ENCODE measurements at places on chromosomes 12 and 14.

DNA sequence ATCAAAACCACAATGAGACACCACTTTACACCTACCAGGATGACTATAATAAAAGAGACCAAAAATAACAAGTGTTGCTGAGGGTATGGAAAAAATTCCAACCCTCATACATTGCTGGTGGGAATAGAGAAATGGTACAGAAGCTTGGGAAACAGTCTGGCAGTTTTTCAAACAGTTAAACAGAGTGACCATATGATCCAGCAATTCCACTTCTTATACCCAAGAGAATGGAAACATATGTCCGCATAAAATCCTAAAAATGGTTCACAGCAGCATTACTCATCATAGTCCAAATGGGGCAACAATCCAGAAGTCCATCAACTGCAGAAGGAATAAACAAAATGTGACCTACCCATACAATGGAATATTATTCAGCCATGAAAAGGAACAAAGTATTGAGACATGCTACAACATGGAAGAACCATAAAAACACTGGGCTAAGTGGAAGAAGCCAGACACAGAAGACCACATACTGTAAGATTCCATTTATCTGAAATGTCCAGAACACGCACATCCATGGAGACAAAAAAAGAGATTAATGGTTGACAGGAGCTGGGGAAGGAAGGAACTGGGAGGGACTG, 44.5 kb downstream of the CHGA start:
- no peaks in the 10 kb centered on the region for H3K36me3 ChIP-seq
- no peak overlapping the region for H3K27ac ChIP-seq
- no peaks in the 10 kb centered on the region for H3K27me3 ChIP-seq
- DNase-seq, result no peak
- no peak overlapping the region for H3K4me3 ChIP-seq

- H3K27me3 ChIP-seq, result no peaks in the 10 kb centered on the region
- peaks cover 38% of the 10 kb centered on the region for H3K4me1 ChIP-seq
- H3K27ac ChIP-seq, result peak overlapping the region; percentile 84
Measured at GRCh38 chr14:75258079-75258802, 20.4 kb upstream of the FOS start.

DNA sequence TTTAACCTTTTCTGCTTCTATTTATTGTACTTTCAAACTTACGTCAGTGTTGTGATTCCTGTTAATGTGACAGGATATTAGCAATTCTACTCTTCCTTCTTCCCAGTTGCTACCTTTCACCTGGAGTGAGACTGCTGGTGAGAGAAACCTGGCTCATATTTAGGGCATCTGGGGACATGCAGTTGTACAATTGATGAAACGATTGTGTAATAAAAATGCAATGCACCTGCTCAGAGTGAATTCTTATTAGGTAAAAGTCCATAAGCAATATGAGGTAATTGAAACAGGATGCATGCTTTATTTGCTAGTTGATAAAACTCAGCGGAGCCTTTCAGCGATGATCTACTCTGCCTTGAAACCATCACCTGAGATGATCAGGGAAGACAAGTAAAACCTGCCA, 116.1 kb upstream of the FBXO33 start:
- no peaks in the 10 kb centered on the region for H3K36me3 ChIP-seq
- no peaks in the 10 kb centered on the region for H3K4me1 ChIP-seq
- no peak for DNase-seq
- no peak overlapping the region for H3K4me3 ChIP-seq
- H3K27me3 ChIP-seq, result no peaks in the 10 kb centered on the region
- no peak overlapping the region for H3K27ac ChIP-seq

- peaks cover 53% of the 10 kb centered on the region for H3K4me1 ChIP-seq
- H3K27me3 ChIP-seq, result no peaks in the 10 kb centered on the region
- DNase-seq, result no peak
- no peak overlapping the region for H3K4me3 ChIP-seq
Measured at GRCh38 chr12:132774159-132774558, 12.5 kb upstream of the ANKLE2 start.

DNA sequence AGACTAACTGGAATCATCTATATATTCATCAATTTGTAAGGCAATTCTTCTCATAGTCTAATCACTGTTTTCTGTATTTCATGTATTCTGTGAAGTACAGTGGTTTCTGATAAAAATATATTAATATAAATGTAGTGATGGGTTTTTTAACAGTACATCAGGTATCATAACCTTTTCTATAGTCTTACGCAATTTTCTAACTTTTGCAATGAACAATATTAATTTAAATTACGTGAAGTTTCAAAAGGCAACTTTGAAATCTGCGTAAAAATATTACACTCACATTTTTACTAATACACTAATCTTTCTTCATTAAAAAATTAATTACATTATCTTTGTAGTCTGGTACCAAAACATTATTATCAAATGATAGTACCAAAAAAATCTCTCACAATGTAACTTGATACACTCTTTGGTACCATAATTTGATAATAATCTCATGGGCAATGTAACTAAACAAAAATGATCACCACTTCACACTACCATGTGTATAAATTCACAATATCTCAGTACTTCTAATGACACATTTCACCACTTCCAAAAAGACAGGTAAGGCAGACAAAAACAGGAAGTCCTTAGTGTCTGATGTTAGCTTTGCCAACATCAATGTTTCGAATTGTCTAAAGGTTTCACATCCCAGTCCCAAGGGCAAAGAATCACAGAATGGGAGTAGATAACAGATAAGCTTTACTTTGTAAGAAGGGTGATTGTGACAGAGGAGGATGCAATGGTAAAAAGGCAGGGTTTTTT, 8.7 kb downstream of the DNAI7 start:
- H3K4me3 ChIP-seq, result peak overlapping the region; percentile 42
- H3K4me1 ChIP-seq, result no peaks in the 10 kb centered on the region
- no peaks in the 10 kb centered on the region for H3K36me3 ChIP-seq
- no peaks in the 10 kb centered on the region for H3K27me3 ChIP-seq
- peak overlapping the region; percentile 11 for H3K27ac ChIP-seq
- no peak for DNase-seq

GRCh38 chr12:126248871-126249403, 1183.7 kb downstream of the AACS start:
- no peak overlapping the region for H3K4me3 ChIP-seq
- H3K4me1 ChIP-seq, result no peaks in the 10 kb centered on the region
- H3K27me3 ChIP-seq, result no peaks in the 10 kb centered on the region
- H3K36me3 ChIP-seq, result no peaks in the 10 kb centered on the region
- DNase-seq, result no peak

DNA sequence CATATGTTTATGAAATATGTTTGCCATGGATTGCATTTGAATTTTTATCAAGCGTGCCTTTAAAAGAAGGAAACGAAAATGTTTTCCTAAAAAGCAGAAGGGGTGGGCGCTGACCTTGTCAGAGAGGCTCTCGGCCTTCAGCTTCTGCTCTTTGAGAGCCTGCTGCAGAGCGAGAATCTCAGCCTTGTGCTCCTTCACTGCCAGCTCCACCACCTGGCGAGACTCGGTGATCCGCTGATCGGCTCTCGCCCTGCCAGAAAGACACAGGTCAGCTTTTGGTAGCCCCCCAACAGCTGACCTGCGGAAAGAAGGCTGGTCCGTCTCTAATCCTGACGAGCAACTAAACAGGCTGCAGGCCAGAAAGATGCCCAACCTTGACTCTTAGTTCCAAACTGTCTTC, 62.4 kb downstream of the PRKAB1 start:
- H3K27me3 ChIP-seq, result no peaks in the 10 kb centered on the region
- no peaks in the 10 kb centered on the region for H3K4me1 ChIP-seq
- H3K36me3 ChIP-seq, result no peaks in the 10 kb centered on the region

GRCh38 chr14:51774209-51774608, 86.2 kb upstream of the GNG2 start:
- no peaks in the 10 kb centered on the region for H3K27me3 ChIP-seq
- H3K4me3 ChIP-seq, result no peak overlapping the region

GRCh38 chr12:106108185-106108835, 30.4 kb downstream of the NUAK1 start:
- no peaks in the 10 kb centered on the region for H3K4me1 ChIP-seq
- no peak for DNase-seq
- no peak overlapping the region for H3K27ac ChIP-seq
- no peaks in the 10 kb centered on the region for H3K36me3 ChIP-seq
- peaks cover 15% of the 10 kb centered on the region for H3K27me3 ChIP-seq

DNA sequence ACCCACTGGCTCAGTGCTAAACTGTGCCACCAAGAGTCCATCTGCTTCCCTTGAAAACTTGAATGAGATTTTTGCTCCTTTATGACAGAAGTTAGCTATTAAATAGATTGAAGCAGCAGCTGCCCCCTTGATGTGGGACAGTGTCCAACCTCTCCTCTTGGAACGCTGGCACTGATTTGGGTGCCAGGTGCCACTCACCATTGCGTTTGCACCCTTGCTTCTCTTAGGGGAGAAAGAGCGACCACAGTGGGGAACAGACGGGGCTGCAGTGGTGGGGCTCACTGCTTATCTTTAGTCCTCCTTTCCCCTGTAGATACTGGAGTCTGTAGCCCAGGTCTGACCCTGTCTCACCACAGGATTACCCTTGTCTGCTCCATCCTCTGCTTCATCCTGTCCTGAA, 9.4 kb downstream of the EP400 start:
- peaks cover 27% of the 10 kb centered on the region for H3K4me1 ChIP-seq
- H3K27me3 ChIP-seq, result no peaks in the 10 kb centered on the region
- peaks cover 15% of the 10 kb centered on the region for H3K36me3 ChIP-seq
- DNase-seq, result no peak
- H3K27ac ChIP-seq, result no peak overlapping the region

DNA sequence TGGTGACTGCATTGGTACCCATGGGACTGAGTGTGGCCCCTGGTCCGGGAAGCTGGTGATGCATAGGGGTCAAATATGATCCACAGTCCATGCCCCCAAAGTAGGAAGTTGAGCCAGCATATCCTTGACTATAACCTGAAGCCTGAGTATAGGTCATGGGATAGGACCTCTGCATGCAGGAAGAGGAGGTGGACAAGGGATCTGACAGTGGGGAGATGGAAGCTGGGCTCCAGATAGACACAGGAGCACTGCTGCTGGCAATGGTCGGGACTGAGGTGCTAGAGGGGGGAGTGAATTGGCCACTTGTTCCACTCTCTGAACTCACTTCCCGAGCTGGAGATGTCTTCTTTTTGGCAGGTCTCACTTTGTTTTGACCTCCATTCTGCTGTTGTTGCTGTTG, 8.4 kb downstream of the OTX2 start:
- no peak overlapping the region for H3K27ac ChIP-seq
- H3K36me3 ChIP-seq, result no peaks in the 10 kb centered on the region
- peaks cover 5% of the 10 kb centered on the region for H3K4me1 ChIP-seq
- DNase-seq, result no peak

- H3K4me1 ChIP-seq, result peaks cover 23% of the 10 kb centered on the region
- no peak overlapping the region for H3K27ac ChIP-seq
- H3K27me3 ChIP-seq, result peaks cover 25% of the 10 kb centered on the region
- no peaks in the 10 kb centered on the region for H3K36me3 ChIP-seq
- H3K4me3 ChIP-seq, result no peak overlapping the region
- DNase-seq, result peak; percentile 11
Measured at GRCh38 chr12:132327336-132328171, 1.8 kb downstream of the GALNT9 start.

GRCh38 chr14:80946187-80946586, 4.6 kb upstream of the CEP128 start:
- no peak overlapping the region for H3K27ac ChIP-seq
- H3K4me3 ChIP-seq, result no peak overlapping the region
- peaks cover 11% of the 10 kb centered on the region for H3K4me1 ChIP-seq
- no peak for DNase-seq
- H3K27me3 ChIP-seq, result no peaks in the 10 kb centered on the region

- DNase-seq, result no peak
- no peaks in the 10 kb centered on the region for H3K27me3 ChIP-seq
- H3K4me1 ChIP-seq, result no peaks in the 10 kb centered on the region
- H3K4me3 ChIP-seq, result no peak overlapping the region
- no peak overlapping the region for H3K27ac ChIP-seq
Measured at GRCh38 chr12:103350116-103350515, 145.7 kb downstream of the C12orf42 start.

- no peaks in the 10 kb centered on the region for H3K4me1 ChIP-seq
- H3K36me3 ChIP-seq, result no peaks in the 10 kb centered on the region
- H3K4me3 ChIP-seq, result no peak overlapping the region
- no peak for DNase-seq
- no peak overlapping the region for H3K27ac ChIP-seq
Measured at GRCh38 chr12:89927226-89927698, 218.6 kb upstream of the ATP2B1 start.

DNA sequence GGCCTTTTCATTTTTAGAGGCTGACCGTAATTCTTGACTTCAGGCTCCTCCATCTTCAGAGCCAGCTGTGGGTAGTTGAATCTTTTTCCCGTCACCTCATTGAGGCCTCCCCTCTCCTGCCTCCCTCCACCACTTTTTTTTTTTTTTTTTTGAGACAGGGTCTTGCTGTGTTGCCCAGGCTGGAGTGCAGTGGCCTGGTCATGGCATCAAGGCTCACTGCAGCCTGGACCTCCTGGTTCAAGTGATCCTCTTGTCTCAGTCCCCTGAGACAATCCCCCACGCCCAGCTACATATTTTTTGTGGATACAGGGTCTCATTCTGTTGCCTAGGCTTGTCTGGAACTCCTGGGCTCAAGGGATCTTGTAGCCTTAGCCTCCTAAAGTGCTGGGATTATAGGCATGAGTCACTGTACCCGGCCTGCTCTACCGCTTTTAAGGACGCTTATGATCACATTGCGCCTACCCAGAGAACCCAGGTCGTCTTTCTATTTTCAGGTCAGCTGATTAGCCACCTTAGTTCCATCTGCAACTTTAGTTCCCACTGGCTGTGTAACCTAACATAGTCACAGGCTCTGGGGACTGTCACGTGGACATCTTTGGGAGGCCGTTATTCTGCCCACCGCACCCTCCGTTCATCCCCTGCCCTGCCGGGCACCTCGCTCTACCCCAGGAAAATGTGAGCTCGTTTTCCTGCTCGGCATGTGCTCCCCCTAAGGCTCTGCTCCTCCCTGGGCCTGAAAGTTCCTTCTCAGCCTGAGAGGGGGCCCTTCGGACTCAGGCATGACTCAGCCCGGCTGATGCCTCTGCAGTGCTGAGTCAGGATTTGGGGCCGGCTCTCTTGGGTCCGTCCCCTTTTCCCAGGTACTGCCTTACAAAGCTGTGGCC, 13.4 kb downstream of the TNFAIP2 start:
- no peak overlapping the region for H3K4me3 ChIP-seq
- no peaks in the 10 kb centered on the region for H3K36me3 ChIP-seq
- no peaks in the 10 kb centered on the region for H3K4me1 ChIP-seq
- H3K27me3 ChIP-seq, result peaks cover 5% of the 10 kb centered on the region
- DNase-seq, result no peak
- H3K27ac ChIP-seq, result no peak overlapping the region

DNA sequence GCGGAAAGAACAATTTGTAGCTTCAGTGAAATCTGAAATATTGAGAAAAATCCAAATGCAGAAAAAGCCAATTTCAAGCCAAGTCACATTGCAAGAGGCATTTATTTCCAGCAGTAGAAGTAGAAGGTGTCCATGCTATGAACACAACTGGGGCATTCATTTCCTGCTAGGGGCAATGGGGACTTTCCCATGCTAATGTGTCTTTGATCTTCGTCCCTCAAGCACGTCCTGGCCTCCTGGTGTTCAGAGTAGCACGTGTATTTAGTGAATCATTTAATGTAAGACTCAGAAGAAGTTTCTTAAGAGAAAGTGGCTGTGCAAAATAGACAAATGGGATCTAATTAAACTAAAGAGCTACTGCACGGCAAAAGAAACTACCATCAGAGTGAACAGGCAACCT, 267.9 kb downstream of the TMEM132C start:
- H3K4me3 ChIP-seq, result no peak overlapping the region
- DNase-seq, result no peak
- no peaks in the 10 kb centered on the region for H3K36me3 ChIP-seq
- no peaks in the 10 kb centered on the region for H3K27me3 ChIP-seq
- no peaks in the 10 kb centered on the region for H3K4me1 ChIP-seq
- H3K27ac ChIP-seq, result no peak overlapping the region
